Amniotic stem cell (primary cell): ENCODE measurements at places on chromosomes 5 and 9.

GRCh38 chr5:157478726-157479125 lies 18.7 kb downstream of the NIPAL4 start:
- DNase-seq = no peak

DNA sequence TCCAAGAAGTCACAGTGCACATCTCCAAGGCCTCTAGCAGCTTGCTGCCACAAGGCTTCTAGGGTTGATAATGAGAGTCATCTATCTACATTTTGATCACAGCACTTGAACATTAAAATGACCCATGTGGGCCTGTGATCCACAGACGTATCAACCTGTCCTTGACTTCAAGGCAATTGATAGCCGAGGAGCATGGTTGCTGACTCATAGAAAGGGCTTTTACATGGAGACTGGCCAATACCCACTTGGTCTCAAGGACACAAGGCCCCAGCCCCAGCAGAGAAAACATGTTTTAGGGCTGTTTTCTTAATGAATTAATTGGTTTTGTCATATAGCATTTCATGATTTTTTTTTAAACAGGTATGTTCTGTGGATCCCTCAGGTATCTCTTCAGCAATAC lies 314.0 kb downstream of the SEMA5A start:
- no peak for DNase-seq

DNA sequence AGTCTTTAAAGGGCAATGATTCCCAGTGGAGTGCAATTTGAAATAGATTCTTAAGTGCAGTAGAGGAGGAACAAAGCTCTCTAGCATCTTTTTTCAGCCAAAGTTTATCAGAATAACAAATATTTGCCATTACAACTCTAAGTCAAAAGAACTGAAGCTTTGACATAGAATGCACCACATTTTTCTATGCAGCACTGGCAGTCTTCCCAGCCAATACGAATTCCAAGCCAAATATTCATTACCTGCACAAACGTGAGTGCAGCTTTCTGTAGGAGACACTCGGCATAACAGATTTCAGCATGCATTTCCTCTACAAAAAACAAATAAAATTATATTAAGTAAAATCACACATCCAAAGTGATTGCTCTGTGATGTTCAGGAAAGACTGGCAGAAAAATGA lies 103.4 kb downstream of the TTC39B start:
- DNase-seq = no peak

- no peak for DNase-seq
These were observed 24.0 kb upstream of the WDR38 start for GRCh38 chr9:124829334-124829669.

DNA sequence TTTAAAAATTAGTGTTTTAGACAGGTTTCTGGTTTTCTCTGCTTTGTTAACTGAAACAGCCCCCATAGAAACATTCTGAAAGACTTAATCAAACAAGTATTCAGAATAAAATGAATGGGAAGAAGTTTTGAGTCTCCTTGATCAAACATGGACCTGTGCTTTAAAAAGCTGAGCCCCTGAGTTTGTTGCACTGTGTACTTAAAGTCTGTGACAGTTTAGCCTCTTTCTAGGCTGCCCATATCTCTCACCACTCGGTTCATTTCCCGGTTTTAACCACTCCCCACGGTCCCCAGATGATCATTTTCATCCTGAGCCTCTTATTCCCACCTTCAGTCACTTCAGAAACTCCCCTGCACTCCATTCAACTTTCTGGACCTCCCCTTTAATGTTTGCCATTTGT lies 215.9 kb upstream of the DMRT1 start:
- no peak for DNase-seq

- DNase-seq = no peak
These were observed 53.7 kb downstream of the SYK start for GRCh38 chr9:90855208-90855902.

DNA sequence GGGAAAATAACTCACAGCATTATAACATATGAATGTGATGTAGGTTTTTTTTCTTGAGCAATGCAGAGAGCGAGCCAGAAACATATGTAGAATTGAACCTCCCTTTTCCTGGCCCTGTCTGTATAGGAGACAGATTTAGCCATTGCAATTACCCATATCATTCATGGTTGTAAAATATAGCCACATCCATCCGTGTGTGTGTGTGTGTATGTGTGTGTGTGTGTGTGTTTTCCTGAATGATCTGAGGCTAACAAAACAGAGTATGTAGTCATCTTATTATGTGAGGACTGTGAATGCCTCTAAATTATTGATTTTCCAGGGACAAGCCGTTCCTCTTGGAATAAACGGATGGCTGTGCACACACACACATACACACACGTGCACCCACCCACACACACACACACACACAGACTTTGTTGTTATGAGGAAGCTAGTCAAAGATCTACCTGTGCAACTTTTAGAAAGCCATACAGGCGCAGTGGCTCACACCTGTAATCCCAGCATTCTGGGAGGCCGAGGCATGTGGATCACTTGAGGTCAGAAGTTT lies 11.7 kb upstream of the DENND1A start:
- no peak for DNase-seq

- DNase-seq = no peak
These were observed 16.3 kb downstream of the C9orf152 start for GRCh38 chr9:110191615-110192014.

- no peak for DNase-seq
These were observed 169.7 kb upstream of the CD180 start for GRCh38 chr5:67366276-67366675.

DNA sequence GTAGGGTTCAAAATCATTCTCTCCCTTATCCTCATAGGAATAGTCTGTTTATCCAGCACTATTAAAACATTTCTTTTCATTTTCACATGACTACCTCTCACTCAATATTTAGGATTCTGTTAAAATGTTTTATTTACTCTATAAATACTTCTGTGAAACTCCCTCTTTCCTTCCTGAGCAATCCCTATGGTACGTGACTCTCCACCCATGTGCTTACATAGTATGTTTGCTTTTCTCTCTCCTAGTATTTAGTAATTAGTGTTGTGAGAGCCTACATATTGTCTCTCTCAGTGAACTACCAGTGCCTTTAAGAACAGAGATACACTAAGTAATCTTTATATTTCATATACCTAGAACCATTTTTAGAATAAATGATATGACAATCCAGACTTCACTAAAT lies 46.0 kb downstream of the PTPRD start:
- DNase-seq = no peak

DNA sequence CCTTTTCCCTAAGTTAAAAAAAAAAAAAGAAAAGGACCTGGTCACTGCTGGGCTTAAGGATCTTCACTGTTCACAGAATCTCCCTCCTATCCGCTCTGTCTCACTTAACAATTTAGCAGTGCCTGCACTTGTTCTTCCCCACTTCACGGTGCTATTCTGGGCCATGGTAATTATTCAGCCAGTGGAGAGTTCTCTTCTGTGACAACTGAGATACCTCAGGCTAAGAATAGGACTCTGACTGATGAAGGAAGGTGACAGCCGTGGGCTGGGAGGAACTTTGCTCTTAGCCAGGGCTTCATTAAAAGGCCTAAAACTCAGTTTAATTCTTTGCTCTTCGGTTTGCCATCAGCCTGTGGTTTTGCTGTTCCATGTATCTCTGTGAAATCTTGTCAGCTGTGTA lies 51.9 kb upstream of the ENTREP1 start:
- DNase-seq = no peak

DNA sequence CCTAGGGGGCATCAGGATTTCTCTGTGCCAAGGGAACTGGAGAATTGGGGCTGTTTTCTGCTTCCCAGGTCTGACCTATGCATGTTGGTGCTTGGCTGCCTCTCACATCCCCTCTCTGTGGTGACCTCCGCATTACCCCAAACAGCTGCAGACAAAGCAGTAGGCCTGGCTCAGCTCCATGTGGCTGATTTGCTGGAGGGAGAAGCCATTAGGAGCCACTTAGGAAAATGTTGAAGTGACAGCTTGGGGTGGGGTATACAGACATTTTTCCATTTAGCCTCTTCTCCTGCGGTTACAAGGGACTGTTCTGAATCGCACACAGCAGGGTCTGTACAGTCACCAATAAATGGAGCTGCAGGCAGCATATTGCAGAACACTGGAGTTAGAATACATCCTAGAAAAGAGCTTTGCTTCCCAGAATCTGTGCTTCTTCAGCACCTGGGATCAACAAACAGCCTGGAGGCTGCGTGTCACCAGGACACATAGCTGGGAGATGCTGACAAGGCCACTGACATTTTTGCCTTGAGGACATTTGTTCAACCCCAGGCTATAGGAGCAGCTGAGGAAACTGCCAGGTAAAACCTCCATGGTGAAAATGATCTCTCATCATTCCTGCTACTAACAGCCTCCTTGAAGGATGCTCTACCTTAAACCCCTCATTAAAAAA lies 335.3 kb downstream of the DIRAS2 start:
- no peak for DNase-seq

- DNase-seq = no peak
These were observed 332.3 kb downstream of the CWC27 start for GRCh38 chr5:65100911-65101631.

DNA sequence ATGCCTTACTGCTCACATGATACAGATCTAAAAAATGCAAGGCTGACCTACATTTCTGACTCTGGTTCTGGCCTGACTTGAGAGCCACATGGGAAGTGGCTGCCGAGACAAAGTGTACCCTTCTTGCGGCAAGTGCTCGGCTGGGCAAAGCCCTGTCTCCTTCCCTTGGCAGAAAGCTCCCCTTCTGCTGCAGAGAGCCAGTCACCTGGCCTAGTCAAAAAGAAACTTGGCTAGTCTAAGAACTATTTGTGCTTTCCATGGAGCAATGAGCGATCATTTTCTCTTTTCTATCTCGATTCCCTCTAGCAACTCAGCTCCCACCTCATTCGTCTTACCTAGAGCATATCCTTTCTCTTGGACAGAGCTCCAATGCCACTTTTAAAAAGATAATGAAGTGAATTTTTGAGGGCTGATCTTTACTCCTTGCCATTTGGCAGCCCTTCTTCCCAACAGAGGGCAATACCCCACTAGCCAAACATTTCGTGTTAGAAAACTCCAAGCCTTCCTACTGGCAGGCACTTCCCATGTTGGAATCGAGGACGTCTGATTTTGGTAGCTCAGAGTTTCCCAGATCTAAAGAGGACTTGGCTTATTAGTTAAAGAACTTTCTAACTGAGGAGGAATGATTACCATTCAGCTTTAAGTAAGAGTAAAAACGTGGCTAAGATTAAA lies 108.1 kb upstream of the PRRC1 start:
- no peak for DNase-seq

DNA sequence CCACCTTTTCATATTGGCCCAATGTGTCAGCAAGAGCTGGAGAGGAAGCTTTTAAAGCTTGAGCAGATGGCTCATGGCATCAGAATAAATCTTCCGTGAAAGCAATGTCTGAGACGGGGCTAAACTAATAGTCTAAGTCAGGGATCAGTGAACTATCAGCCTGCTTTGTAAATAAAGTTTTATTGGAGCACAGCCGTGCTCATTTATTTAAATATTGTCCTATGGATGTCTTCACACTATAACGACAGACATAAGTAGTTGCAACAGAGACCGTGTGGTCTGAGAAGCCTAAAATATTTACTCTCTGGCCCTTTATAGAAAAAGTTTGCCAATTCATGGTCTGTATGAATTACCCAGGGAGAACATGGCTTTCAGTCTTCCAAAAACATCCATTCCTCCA lies 85.6 kb upstream of the SLC44A1 start:
- DNase-seq = no peak

- DNase-seq = no peak
These were observed 12.6 kb downstream of the FOXD1 start for GRCh38 chr5:73435759-73436534.

- no peak for DNase-seq
These were observed 235.3 kb downstream of the PRDM9 start for GRCh38 chr5:23742701-23743100.

DNA sequence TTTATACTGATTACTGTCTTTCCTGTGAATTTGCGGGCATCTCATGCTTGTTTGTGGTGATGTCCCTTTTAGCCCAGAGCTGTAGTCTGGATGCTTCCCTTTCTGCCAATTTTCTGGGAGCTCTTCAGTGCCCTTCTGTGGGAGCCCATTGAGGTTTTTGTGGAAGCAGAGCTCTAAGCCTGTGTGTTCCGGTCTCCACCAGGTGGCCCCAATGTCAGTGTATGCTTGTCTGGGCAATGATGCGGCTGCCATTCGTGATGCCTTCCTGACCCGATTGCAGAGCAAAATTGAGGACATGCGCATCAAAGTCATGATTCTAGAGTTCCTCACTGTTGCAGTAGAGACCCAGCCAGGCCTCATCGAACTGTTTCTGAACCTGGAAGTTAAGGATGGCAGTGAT lies 35.1 kb downstream of the SH3GLB2 start:
- DNase-seq = no peak

DNA sequence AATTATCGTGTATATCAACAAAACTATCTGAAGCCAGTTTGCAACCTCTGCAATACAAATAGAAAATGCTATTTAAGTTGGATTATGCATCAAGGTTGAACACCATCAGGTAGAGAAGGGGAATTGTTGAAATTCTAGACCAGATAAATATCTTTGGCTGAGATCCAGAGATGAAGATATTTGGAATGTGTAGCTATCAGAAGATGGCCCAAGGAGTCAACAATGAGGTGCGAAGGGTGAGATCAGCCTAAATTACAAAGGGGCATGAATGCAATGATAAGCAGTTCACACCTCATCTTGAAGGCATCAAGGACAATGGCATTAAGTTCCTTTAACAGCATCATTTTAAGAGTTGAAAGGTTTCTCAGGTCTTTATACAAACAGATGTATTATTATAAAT lies 572.1 kb upstream of the DMAC1 start:
- no peak for DNase-seq

- DNase-seq = no peak
These were observed 1064.9 kb upstream of the DMAC1 start for GRCh38 chr9:8864545-8864896.

GRCh38 chr5:80777347-80778287 lies 122.8 kb upstream of the DHFR start:
- DNase-seq = no peak

GRCh38 chr9:113609562-113610318 lies 146.2 kb downstream of the RGS3 start:
- no peak for DNase-seq

- no peak for DNase-seq
These were observed 40.2 kb upstream of the WWC1 start for GRCh38 chr5:168251259-168251658.

DNA sequence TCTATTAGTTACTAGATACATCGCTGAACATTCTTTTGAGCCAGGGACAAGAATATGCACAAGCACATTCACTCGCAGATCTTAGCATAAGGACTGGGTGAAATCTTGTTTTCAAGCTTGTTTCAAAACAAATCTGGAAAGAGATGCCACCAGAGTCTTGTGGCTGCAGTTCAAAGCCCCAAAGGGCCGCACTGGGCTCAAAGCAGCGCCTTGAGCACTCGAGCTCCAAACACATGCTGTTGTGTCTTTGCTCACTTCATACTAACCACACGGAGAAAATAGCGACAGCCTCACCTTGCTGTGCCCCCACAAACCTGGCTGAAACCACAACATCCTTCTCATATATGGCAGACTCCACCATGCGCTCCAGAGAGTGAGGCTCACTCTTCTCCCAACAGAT lies 34.2 kb upstream of the IL7R start:
- no peak for DNase-seq
